ENCODE measurements at places on chromosomes 1 and 21.

DNA sequence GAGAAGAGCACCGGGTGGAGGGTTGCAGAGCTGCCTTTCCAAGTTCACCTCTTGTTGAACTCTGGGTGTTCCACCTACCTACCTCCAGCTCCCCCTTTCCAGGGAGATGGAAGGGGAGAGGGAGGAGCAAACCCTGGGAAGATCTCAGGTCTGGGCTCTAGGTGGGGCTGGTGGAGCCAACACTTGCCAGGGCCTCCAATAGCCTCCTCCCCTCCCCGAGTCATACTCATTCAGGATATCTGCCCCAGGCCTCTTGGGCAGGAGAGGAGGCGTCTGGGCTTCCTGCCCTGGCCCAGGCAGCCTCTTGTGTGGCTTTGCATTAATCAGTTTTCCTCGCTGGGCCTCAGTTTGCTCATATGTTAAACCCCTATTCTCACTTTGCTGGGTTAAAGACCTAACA is 13.4 kb downstream of the RAP1GAP start:
- peak; percentile 44 for DNase-seq

- DNase-seq: no peak
Observed at GRCh38 chr1:231220801-231221200, 20.2 kb upstream of the GNPAT start.

- DNase-seq: no peak
Observed at GRCh38 chr1:208423526-208423925, 179.3 kb upstream of the PLXNA2 start.

- no peak for DNase-seq
Observed at GRCh38 chr1:145871994-145872924, 13.4 kb upstream of the PIAS3 start.

GRCh38 chr21:42443876-42444744 is 40.4 kb downstream of the UBASH3A start:
- no peak for DNase-seq

DNA sequence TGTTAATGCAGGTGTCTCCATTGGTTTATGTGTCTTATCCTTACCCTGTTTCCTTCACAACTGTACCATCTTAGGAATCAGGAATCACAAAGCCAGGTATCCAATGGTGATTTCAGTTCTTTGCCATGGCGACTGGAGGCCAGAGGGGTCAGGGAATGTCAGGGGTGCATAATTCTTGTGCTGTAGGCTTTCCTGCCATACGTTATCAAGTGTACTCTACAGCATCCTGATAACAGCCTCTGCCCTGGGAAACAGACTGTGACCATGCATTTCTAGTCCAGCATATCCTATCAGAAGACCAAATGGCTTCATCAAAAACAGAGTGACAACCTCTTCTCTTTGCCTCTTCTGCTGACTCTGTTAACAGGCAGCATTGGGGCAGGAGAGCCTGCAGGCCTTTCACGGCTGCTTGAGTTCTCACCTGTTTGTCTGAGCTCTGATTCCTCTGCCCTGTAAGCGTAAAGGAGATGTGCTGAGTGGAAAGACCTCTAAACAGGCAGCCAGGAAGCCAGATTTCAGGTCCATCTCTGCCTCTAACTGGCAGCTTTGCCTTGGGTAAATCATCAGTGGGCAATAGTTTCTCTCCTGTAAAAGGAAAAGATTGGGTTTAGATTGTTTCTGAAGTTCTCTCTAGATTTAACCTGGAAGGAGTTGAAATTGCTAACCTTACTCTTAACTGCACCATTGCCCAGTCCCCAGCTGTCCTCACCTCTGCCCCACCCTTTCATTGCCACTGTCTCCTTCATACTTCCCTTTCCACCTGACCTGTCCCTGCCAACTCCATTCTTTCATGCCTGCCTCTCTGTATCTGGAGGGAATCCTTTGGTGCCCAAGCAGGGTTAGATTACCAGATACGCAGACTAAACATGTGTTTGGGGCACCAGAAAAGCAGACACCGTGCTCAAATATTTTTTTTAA is 80.2 kb downstream of the LRRC8D start:
- no peak for DNase-seq

GRCh38 chr1:13699936-13700520 is at the start of gene PRDM2:
TSS of gene PRDM2 (plus strand) at chr1:13700188. CDS start at chr1:13715606, 15,418 bp downstream.
- peak; percentile 58 for DNase-seq

DNA sequence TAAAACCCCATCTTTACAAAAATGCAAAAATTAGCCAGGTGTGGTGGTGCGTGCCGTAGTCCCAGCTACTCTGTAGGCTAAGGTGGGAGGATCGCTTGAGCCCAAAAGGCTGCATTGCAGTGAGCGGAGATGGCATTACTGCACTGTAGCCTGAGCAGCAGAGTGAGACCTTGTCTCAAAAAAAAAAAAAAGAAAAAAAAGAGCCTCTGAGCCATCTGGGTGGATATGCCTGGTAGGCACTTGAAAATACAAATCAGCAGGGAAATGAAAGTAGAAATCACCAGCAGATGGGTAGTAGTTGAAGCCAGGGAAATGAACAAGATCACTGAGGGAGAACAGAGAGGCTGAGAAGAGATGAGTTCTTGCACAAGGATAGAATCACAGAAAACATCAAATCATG is 131.0 kb upstream of the HMCN1 start:
- DNase-seq: no peak

GRCh38 chr1:228333739-228334115 is 72.9 kb downstream of the TRIM11 start:
- no peak for DNase-seq

DNA sequence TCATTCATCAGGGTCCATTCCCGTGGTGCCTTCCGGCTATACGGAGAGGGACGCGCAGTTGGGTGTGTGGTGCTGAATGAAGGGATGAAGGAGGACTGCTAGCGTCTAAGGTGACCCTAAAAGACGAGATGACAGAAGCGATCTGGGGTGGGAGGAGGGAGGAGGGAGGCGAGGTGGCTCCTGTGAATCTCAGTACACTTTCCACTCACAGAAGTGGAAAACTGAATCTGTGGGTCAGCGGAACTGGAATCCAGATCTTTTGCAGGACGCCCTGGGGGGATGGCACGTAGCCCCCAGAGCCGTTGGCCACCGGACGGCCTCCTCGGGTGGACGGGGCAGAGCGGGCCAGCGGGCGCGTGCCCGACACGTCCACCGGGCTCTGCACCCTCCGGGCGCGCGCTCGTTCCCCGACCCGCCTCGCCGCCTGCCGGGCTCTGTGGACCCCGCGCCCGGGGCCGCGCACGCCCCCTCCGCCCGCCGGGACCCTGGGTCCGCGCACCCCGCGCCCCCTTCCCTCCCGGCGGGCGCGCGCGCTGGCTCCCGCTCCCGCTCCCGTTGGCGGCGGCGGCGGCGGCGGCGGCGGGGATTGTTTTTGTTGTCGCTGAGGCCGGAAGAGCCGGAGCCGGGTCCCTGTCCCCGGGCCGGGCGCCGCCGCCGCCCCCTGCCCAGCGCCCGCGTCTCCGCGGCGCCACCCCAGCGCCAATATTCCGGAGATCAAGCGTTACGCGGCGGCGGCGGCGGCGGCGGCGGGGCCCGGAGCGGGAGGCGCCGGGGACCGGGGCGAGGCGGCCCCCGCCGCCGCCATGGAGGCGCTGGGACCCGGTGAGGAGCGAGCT is at the start of gene AGO4:
AGO4 (plus strand) TSS at position 403 of the 836 bp plus-strand sequence; CDS start at position 804, 401 bp downstream.
- DNase-seq: peak; percentile 69

DNA sequence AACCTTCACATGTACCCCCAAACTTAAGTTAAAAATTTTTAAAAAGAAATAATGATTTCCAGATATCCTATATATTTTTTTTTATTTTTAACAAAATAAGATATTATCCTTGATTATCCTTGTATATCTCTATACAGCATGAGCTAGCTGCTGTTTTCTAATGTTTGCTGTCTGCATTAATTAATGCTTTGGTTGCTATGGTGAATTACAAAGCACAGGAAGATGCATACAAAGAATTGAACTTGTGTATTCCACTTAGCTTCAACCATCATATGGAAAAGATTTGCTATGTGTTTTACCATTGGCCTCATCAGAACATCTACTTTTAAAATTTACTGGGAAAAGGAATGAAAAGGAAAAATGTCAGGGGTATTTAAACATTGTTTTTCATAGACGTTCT is 35.4 kb downstream of the VPS45 start:
- no peak for DNase-seq

DNA sequence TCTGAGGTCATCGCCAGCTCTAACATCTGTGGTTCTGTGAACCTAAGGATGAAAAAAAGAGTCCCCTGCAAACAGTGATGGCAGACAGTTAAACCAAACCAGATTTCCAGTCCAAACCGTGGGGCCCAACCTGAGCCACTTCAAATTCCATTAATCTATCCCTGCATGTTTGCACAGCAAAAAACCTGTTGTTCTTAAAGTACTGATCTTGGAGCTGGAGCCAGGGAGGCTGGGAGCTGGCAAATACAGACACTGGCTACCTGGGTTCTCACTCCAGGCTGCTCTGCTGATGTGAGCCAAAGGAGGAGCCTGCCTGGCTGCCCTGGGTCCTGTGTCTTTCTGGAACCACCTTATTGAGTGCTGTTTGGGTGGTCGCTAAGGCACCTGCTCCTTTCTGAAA is 16.4 kb downstream of the LDLRAD1 start:
- DNase-seq: no peak

- DNase-seq: no peak
Observed at GRCh38 chr1:103560427-103560826, 11.0 kb upstream of the AMY2B start.

DNA sequence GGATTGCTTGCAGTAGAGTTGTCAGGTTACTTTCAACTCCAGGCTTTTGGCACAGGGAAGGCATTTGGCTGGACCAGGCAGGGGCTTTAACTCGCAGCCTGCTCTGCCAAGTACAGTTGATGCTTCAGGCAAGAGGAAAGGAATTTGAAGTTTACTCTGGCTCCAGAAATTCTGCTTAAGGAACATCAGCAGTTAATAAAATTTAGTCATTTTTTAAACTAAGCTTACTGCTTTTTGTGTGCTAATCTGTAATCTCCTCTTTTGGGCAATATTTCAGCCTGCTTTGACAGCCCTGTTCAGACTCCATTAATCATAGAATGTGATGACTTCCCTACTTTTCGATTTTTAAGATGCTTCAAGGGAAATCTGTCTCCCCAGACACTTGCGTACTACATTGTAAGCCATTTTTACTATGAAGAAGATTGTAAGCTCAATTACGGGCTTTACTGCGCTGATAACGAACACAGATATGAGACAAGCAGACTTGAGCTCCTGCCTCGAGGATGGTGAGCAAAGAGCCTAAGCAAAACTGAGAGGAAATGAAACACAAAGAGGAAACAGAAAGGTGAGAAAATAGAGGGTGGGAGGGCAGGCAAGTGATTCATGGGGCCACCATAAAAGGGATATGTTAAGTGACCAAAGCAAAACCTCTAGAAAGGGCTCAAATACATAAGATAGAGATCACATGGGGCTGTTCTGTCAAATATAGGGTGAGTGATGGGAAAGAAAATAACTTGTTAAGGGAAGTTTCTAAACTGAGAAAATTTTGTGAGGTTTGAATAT is 76.6 kb upstream of the VAV3 start:
- DNase-seq: no peak

DNA sequence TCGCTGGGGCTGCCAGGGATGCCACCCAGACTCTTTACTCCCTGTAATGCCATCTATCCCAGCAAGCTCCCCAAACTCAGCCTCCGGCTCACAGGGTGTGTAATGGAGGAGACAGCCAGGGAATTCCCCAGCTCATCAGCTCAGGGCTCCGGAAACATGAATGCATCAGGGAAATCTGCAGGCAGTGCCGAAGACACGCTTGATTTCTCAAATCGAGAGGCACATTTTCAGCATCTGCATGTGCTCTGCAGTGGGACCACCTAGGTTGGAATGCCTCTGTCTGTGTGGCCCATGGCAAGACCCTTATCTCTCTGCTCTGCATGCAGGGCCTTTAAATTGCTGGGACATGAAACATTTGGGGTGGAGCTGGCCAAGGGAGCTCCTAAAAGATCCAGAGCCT is 170.1 kb downstream of the TRABD2B start:
- DNase-seq: no peak

- DNase-seq: no peak
Observed at GRCh38 chr1:145747398-145748247, 28.3 kb downstream of the CD160 start.

GRCh38 chr1:168980180-168980579 is 126.3 kb upstream of the ATP1B1 start:
- DNase-seq: no peak

DNA sequence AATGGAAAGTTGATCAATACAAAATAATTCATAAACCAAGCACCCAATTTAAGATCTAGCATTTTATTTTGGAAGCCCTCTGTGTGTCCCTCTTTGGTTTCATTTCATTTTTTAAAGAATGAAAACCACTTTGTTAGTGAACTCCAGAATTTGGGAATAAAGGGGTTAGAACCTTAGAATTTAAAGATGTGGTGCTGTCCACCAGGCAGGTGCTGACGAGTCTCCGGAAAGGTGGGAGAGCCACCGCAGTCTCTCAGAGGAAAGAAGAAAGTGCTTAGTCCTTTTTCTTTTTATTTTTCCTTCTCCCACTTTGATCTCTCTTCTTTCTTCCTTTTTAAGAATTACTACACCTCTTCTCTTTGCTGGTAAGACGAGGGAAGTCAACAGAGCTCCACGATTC is 20.5 kb upstream of the HIVEP3 start:
- DNase-seq: no peak

DNA sequence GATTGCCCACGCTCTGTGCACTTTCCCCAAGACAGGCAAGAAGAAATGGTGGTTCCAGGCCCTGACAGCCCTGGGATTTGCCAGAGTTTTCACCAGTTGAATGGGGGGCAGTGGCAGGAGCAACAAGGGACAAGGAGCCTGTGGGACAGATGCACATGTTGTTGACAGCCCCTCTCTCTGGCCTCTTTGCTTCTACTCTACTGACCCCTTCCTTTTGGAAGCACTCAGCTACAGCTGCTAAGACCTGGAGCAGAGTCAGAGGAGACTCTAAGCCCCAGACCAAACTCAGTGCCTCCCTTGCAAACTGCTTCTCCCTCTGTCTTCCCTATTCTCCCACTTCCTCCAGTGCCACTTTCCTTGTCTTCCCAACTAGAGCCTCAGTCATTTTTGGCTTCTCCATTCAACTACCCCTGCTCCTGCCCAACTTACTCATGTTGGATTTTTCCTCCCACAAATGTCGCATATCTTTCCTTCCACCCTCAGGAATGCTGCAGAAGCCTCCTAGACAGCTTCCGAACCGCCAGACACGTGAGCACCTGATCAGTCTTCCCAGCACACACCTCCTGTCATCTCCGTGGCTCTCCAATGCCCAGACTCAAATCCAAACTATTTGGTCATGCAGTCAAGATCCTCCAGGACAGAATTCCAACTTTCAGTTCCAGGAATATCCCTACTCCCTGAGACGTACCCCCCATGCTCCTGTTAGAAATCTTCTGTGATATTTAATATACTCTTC is 9.1 kb downstream of the INKA2 start:
- DNase-seq: no peak

GRCh38 chr1:161364332-161364731 is 3.3 kb downstream of the CFAP126 start:
- no peak for DNase-seq
